8988T (cell line): ENCODE measurements at places on chromosomes 2 and 18.

- DNase-seq = no peak
Observed at GRCh38 chr2:108125581-108125980, 114.2 kb upstream of the SULT1C3 start.

- DNase-seq = no peak
Observed at GRCh38 chr18:79428287-79428686, 32.6 kb downstream of the NFATC1 start.

DNA sequence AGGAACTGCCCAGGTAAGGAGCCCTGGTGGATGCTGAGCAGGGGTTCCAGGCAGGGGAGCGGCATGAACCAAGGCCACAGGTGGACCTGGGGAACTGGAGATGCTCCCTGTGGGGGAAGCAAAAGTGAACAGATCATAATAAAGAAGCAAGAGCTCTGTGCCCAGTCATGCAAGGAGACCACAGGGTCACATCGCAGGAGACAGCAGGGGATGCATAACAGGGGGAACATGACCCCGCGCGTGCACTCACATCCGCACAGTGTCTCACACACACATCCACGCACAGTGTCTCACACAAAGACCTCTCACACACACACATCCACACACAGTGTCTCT lies 473.3 kb upstream of the HS6ST1 start:
- DNase-seq = no peak

DNA sequence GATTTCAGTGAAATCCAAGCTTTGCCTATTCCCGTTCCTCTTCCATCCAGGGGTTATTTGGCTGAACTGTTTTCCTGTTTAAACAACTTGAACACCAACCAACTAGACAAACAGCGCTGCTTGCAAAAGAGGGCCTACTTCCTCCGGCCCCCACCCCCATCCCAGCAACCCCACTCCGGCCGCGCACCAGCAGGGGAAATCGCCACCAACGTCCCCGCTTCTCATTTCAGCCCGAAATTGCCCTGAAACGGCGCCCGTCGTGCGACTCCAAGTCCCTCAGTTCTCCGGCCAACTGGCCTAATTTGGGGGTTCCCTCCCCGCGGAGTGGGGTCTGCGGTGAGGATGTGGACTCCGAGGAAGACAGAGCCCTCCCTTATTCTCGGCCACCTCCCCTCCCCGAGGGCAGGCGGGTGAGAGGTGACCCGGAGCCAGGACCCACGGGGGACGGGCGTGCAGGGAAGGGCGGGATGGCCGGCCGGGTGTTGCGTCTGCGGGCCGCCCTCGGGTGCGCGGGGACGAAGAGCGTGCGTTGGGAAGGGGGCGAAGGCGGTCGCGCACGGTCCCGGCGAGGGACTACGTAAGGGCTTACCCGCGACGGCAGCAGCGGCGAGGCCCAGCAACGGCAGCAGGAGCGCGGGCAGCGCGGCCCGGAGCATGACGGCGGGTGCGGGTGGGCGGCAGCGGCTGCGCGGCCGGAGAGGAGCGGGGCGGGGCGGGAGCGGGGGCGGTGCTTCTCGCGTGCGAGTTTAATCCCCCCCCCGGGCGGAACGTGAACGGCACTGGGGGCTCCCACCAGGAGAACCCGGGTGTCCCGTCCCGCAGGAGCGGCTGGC lies at the start of gene CD302:
CD302 (minus strand) TSS at position 666 of the 833 bp plus-strand sequence; CDS start at position 656, 10 bp downstream.
- peak; percentile 56 for DNase-seq

- DNase-seq = no peak
Observed at GRCh38 chr2:161243312-161243711, 64.9 kb upstream of the PSMD14 start.

DNA sequence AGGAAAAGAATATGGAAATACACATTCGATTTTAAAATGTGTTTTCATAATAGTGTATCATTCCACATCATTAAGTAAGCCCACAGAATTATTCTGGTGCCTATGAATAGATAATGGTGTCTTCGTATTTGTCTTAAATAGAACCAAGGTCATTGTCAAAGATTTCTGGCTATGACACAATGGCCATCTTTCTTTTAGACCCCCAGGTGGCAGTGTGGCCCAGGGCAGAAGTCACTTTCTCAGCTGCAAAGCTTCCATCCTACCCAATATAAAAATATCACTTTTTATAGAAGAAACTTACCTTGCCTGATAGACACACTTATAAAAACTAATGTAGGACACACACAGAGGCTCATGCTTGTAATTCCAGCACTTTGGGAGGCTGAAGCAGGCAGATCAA lies 57.5 kb downstream of the ZRANB3 start:
- DNase-seq = no peak

GRCh38 chr18:41043876-41044275 lies 911.2 kb upstream of the PIK3C3 start:
- DNase-seq = no peak

GRCh38 chr2:141899740-141900139 lies 231.1 kb downstream of the LRP1B start:
- no peak for DNase-seq

GRCh38 chr2:9819551-9819950 lies 23.7 kb upstream of the TAF1B start:
- DNase-seq = no peak

- DNase-seq = no peak
Observed at GRCh38 chr2:152395103-152395502, 60.1 kb downstream of the FMNL2 start.
